AG10803 (cell line): ENCODE measurements at places on chromosomes 6 and 20.

GRCh38 chr6:35441642-35442041 is 10.5 kb upstream of the FANCE start:
- no peak for DNase-seq

- DNase-seq: peak; percentile 35
Observed at GRCh38 chr6:80280262-80281010, 174.0 kb downstream of the BCKDHB start.

- no peak for DNase-seq
Observed at GRCh38 chr20:17710379-17711266, 10.9 kb downstream of the BANF2 start.

- no peak for DNase-seq
Observed at GRCh38 chr20:40085513-40085912, 603.5 kb downstream of the MAFB start.

DNA sequence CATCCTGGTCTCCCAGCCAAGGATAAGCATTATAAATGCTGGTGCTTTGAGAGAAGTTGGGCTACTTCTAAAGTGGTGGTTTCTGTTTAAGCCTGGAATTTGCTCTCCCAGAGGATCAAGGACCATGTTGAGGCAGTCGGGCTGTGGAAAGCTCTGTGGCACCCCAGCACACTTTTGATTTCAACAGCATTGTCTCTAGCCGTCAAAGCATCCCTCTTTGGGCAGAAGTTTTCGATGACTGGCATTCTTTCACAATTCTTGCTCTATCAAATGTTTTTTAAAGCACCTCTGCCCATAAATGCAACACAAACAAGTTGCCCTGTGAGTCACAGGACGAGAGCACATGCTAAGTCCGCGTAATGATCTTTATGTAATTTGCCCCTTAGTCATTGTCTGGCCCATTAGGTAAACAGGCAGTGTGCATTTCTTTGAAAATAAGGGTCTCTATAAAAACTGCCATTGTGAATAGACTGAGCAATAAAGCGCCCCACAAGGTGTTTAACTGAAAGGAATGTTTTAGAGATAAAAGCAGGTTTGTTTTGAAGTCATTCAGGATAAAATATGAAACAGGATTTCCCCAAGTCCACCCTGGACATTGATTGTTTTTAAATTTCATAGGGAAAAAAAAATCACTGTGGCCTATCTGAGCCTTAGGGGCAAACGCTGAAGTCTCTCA is 44.7 kb upstream of the FOXQ1 start:
- peak; percentile 50 for DNase-seq

GRCh38 chr20:6055161-6055783 is 1.4 kb upstream of the LRRN4 start:
- DNase-seq: no peak
